ENCODE measurements at places on chromosomes 1 and 21.
A peak's percentile ranks its signal among the peaks of the same experiment; 100 is the strongest.

GRCh38 chr1:168472223-168472622, 71.6 kb downstream of the XCL2 start:
- no peak for DNase-seq

- no peak for DNase-seq
These were observed 4.5 kb downstream of the UHMK1 start for GRCh38 chr1:162502077-162502476.

DNA sequence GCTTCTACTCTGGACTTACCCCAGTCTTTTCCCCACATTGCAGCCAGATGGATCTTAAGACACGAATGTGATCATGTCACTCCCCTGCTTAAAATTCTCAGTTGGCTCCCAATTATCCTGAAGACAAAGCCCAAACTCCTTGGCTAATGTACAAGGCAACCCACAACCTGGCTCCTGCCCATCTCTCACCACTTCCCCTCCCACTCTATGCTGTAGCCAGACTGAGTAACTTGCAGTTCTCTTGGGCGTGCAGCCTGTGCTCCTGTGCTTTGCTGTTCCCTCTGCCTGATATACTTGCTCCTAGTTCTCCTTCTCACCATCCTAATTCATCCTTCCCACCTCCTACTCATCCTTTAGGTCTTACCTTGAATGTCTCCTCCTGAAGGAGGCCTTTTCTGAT, 56.2 kb downstream of the LGR6 start:
- no peak for DNase-seq

- peak; percentile 46 for DNase-seq
These were observed 18.8 kb downstream of the ADGRB2 start for GRCh38 chr1:31745096-31745945.

- no peak for DNase-seq
These were observed 253.7 kb downstream of the PDE4B start for GRCh38 chr1:66046415-66046814.

- no peak for DNase-seq
These were observed 156.7 kb downstream of the BRINP3 start for GRCh38 chr1:190320952-190321351.

All from CD8-positive, alpha-beta T cell (primary cell).